ENCODE measurements at places on chromosomes 2 and 18.

- DNase-seq: no peak
Measured at GRCh38 chr2:215969131-215969841, 44.1 kb downstream of the MREG start.

- DNase-seq: no peak
Measured at GRCh38 chr2:64124168-64124567, 20.1 kb downstream of the PELI1 start.

DNA sequence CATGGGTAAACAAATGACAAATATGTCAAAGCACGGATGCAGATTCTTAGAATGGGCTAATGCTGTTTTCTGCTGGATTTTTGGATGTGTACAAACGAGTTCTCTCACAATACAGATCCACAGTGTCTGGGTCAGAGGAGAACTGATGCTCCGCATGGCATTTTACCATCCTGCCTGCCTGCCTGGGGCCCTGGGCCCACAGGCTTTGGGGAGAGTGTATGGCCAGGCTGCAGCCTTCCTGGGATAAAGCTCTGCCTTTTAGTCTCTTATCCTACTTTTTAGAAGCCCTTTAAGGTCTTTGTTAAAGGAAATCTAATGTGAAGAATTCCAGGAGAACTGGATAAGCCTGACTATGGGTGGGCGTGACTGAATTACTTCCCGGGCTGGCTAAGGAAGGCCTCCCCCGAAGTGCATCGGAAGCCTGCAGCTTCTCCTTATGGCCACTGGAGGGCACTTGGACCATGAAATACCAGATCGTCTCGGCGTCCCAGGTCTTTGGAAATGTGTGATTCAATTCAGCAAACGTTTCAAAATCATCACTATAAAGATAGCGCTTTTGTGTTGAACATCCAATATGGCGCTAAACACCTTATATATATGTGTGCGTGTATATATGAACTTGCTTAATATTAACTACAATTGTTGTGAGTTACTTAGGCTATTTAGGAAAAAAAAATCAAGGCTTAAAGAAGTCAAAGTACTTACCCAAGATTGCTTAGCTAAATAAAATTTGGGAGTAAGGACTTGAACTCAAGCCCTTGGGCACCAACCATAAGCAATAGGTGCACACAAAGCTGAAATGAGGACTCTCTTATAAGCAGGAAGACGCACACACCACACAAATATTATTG is 15.2 kb upstream of the DNPEP start:
- peak; percentile 29 for DNase-seq

DNA sequence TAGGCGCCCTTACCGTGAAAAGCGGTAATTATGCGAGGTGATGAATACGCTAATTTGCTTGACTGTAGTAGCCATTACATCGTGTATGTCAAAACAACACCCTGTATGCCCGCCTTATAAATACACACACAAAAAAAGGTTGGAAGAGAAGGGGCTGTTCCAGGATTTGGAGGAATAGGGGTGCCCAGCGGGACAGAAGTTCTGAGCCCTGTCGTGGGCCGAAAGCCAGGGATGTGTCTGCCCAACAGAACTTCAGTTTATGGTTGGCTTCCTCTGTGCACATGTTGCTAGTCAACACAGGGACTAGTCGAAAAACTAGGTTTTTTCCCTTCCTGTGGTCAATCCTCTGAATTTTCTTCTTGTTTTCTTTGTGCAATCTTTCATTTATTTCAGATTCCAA is 182.5 kb downstream of the ACKR3 start:
- no peak for DNase-seq
